ENCODE measurements at places on chromosomes 16 and 17.

GRCh38 chr16:17446661-17447060, 24.1 kb downstream of the XYLT1 start:
- DNase-seq, result no peak

GRCh38 chr17:285751-286422, 66.7 kb downstream of the RPH3AL start:
- DNase-seq, result no peak

GRCh38 chr16:88599092-88599733, 29.0 kb downstream of the ZC3H18 start:
- DNase-seq, result no peak

GRCh38 chr16:20676268-20676825, 21.1 kb downstream of the ACSM1 start:
- DNase-seq, result peak; percentile 50

GRCh38 chr16:22625967-22626366, 115.3 kb downstream of the NPIPB5 start:
- no peak for DNase-seq
